ENCODE measurements at places on chromosomes 3 and 15.

DNA sequence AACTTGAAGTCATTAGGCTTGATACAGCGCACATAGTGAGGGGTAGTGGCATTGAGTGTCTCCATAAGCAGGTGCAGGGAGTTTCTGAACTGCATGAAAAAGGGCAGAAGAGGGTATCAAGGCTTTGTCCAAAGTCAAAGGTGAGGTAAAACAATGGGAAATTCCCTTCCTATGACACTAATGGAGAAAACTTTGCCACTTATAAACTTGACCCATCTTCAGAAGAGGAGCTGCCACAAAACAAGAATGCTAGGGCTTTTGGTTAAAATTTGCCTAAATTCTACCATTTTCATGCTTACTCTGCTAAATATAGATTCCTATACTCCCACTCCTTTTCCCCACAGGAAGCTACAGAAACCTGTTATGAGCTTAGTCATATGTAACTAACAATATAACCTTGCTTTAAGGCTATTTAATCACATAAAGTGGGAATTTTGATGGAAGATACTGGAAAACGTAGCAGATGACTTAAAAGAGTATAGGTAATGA lies 87.5 kb upstream of the MYO5C start:
- no peak for DNase-seq

DNA sequence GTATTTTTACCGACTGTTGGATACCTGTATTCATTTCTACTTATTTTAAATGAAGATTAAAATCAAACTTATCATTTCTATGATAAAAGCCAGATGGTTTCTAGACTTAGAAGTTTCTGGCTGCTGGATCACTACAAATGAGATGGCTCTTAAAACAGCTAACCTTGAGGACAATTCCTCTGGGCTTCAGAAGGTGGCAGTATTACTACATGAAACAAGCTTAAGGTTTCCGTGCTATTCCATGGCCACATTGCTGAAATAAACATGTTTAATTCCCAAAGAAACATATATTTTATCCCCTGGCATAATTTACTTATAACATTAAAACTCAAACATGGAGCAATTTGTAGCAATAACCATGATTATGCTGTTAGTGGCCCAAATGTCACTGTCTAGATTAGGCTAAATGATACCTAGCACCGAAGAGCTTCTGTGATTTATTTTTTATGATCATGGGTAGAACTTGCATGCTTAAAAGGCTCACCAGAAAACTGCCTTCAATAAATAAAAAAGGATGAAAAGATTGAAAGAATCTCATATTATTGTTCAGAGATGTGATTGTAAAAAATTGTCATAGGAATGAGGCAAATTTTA lies 204.0 kb upstream of the NANOGP8 start:
- DNase-seq = no peak

DNA sequence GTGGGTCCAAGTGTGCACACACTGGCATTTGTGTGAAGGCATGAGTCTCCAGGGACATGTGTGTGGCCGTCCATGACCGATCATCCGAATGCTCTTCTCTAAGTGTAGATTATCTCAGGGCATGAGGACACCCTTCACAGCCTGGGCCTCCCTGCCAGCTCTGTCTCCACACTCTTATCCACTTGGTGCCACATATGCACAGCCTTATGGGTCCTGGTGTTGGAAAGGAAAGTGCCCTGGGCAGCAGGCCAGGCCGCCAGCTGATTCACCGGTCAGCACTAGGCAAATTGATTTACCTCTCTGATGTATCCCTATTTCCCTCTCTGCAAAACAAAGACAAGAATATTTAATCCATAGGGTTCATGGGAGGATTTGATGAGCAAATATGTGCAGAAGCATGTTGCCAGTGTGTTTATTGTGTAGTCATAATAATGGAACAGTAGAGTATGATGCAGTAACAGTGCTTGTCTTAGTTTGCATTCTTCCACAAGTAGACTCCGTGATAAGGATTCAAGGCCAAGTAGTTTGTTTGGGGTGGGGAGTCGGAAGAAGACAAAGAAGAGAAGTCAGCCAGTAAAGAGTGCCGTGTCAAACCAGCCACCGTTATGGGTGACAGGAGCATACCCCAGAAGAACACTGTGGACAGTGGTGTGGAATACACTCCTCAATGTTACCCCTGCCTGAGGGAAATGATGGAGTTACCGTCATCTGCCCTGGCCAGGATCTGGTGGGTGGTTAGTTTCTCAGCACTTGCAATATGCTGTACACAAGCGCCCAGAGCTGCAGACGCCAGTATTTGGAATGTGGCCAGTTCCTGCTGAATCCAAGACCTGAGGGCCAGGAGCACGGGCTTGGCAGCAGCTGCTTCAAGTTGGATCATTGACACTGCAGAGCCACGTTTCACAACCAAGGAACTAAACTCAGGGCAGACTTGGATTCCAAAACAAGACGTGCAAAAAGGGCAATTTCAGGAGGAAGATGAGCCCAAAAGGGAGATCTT lies 85.1 kb downstream of the MTHFS start:
- DNase-seq = no peak

GRCh38 chr3:167160781-167161180 lies 219.3 kb downstream of the ZBBX start:
- no peak for DNase-seq

DNA sequence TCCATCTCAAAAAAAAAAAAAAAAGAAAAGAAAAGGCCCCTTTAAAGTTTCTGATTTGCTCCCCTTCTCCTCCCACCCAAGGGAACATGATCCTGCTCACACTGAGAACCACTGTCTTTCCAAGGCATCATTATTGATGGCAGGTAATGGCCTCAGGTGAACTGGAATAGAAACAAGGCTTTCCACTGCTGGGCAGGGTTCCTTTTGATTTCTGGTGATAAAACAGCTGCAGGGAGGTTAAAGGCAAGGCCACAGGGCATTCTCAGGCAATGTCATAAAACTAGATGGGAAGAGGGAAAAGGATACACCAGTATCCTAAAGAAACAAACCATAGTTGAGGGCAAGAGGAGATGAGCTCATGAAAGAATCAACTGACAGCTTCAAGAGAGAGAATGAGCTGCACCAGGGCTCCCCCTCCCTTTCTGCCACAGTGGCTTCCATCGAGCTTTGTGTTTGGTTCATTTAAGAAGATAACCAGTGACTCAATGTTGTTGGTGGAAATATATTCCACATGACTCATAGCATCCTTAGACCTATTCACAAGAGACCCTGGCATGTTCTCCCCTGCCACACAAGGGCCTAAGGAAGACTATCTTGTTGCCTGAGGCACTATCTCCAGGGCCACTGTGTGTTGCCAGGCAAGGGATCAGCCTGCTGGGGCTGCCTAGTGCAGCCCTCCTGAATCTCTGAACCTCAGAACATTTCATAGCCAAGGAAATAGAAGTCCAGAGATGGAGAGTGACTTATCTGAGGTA lies 86.4 kb downstream of the WDR76 start:
- DNase-seq = no peak

DNA sequence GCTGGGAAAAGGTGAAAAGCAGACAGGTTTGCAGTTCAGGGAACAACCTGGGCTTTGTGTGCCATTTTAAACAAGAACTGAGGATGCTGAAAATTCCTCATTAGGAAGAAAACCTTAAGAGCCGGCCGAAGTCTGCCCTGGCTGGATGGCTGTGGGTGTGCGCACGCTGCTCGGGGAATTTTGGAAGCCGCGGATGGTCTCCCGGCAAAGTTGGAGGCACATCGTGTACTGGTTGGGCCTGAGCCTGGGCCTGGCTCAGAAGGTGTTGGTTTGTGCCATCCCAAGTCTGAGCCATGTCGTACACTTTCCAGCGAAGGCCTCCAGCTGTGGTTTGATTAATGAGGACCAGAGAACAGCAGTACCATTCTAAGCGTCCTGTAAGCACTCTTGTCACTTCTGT lies 188.2 kb downstream of the ATP10A start:
- no peak for DNase-seq

DNA sequence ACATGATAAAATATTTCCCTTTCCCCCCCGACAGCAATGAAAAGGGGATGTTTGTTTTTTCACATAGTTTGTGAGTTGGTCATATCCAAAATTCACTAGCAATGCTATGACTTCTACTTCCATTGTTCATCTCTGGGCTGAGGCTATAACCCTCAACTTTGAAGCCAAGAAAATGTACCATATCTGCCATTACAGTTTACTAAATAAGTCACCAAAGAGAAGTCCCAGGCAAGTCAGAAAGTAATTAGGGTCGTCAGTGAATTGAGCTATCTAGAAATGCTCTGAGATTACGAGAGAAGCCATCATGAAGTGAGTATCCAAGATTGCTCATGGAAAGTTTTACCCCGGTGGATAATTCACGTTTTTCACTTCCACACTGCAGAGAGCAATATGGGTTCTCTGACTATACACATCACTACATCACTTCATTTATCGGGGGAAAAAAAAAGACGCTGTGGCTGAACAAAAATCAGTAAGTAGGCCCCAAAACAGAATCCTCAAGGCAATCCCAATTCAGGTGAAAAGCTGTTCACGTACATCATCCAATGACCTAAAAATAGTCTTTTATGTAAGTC lies 1.4 kb downstream of the PEAK1 start:
- DNase-seq = no peak

GRCh38 chr15:60745469-60746061 lies 266.6 kb upstream of the ICE2 start:
- DNase-seq = no peak

DNA sequence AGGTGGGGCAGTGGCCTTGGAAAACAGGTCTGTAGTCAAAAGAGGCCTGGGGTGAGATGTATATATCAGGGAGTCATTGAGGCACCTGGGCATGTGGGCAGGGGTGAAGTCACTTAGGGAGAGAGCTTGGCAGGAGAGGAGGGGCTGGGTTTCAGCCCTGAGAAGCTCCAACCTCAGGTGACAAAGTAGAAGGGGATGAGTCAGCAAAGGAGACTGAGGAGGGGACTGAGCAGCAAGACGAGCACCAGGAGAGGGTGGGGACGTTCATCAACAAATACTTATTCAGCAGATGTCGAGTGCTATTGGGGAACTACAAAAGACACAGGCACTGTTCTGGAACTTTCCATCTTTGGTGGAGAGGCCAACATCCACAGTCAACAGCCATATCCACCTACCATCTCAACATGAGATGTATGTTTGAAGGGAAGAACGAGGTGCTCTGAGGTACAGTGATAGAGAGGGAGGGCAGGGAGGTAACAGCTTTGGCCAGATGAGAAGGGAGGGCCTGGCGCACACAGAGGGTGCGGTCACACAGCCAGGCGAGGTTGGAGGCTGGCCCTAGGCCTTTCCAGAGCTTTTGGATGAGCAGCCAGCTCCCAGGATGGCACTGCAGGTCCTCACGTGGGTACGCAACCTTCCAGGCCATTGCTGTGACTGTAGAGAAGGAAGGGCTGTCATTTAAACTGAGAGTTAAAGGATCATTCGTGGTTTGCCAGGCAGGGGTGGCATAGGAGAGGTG lies 45.7 kb downstream of the GLDN start:
- no peak for DNase-seq

- DNase-seq = no peak
Observed at GRCh38 chr3:42067326-42067725, 23.8 kb upstream of the TRAK1 start.

DNA sequence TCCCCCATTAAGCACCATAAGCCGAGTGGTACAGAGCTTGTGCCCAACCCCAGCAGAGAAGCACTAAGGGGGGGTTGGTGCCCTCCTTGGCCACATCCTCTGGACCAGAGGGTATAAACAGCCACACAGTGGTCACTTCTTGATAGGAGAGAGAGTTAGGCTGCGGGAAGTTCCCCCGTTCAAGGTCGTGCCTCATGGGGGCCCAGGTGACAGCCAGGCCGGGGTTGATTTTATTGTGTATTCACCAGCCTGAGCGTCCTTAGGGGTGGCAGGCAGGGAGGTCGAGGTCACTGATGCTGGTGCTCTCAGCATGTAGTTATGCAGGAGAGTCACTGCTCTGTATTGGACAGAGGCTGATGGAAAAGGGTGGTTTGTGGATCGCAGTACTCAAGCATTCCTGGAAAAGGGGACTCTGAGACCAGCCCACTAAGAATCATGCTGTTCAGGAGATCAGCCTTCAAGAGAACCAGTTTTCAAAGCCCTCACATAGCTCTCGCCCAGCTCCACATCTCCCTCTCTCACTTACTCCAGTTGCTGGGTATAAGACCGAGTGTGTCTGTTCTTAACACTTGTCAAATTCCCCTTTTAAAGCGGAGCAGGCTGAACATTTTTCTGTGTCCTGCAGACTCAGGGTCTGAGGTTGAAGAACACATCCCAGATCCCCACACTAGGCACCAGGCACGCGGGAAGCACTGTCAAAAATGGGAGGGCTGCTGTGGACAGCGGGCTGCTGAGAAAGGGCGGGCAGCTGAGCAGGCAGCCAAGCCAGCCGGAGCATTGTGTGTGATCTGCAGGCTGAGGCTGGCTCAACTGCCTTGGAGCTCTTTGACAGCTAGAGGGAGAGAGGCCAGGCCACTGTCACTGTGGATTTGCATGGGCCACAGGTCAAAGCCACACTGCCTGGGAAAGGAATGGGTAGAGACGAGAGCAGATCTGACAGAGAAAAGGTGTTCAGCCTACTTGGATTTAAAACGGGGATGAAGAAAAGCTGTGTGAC lies 279.3 kb upstream of the LRRFIP2 start:
- no peak for DNase-seq

- DNase-seq = no peak
Observed at GRCh38 chr3:129051871-129052340, 8.7 kb upstream of the GP9 start.

DNA sequence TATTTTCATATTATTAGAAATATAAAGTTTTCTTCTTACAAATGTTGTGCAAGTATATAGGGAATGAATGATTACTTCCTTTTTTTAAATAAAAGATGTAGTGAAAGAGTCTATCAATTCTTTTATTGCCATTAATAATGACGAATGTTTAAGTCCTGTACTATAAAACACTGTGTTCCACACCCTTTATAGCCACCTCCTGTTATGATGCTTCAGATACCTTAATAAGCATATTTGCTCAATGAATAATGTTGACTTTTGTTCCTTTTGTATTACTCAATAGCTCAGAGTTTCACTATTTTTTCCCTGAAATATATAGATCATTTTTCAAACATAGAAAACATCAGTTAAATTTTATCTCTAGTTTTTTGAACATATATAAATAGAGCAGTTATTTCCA lies 378.2 kb upstream of the THBS1 start:
- no peak for DNase-seq

GRCh38 chr3:31102196-31102879 lies 207.9 kb upstream of the GADL1 start:
- no peak for DNase-seq

DNA sequence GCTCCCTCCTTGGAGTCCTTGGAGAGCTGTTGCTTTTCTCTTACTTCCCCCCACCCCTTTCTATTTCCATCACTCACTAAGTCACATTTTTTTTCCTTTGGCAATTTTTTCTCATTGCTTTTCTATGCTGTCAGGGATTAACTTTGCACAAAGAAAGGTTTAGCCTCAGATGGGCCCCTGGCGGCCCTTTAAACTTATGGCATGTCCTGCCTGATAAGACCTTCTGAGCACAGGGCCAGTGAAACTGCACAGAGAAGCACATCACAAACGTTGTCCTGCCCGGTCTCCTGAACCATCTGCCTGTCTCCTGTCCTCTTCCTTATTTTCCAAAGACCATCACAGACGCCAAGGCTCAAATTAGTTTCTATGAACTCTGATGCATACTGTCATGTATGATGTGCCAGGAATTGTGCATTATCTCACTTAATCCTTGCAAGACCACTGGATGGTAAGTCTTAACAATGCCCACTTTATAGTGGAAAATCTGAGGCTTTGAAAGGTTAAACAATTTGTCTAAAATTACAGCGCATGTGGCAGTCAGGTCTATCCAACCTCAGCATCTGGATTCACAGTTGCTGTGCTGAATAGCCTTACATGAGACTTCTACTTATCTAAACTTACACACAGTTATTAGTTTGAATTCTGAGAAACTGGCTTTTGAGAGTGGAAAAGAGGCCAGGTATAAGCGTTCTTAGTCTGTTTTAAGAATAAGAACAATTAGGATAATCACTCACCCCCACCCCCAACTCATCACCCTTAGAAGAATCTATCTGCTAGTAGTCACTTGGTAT lies 648.1 kb downstream of the NTRK3 start:
- DNase-seq = no peak
